ENCODE measurements at places on chromosomes 16 and 17.

DNA sequence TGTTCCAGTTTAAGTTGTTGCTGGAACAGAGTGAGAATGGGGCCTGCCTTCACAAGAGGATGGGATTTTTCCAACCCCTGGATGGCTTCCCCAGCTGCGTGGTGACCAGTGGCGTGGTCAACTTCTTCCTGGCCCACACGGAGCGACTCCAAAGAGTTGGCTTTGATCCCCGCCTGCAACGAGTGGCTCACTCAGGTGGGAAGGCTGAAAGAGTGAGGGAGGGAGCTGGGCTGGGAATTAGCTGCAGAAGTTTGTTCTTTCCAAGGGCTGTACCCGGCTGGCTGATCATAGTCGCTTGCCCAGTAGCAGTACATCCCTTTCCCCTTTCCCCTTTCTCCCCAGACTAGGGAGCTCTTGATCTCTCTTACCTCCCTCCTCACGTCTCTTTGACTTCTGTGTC, 36.1 kb downstream of the B4GALNT2 start:
- DNase-seq: no peak

GRCh38 chr17:78276098-78276887, 44.9 kb downstream of the TMEM235 start:
- no peak for DNase-seq

- no peak for DNase-seq
These were observed 11.3 kb upstream of the DHRS7C start for GRCh38 chr17:9802697-9803096.

DNA sequence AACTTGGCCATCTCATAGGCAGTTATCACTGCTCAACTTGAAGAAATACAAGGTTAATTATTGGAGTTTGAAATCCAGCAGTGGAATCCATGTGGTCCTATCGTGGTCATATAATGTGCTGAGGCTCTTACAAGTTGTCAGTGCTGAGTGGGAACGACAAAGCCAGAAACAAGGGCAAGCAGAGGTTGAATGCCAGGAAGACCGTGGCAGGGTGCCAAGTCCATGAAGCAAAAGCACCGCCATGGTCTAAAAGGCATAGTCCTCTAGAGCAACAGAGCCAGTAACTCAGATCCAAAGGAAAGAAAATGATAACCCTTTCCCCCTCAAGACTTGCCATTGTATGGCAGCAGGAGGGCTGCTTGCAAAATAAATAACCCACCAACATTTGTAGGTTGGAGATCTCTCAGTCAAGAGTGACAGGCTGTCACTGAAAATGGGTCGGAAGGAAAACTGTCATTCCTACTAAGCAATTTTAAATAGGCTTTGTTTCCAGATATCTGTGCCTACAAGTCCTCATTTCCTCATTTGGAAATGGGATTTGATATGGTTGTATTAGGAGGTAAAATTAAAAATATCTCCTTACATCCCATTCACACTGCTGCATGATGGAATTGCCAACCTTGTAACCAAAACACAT, 36.4 kb upstream of the HSBP1 start:
- no peak for DNase-seq

Measured in AG09309 (cell line).